Muscle of back (tissue), 13 donors: ENCODE measurements at places on chromosomes 6 and 20. TPM values are rescaled to one million over a fixed set of nuclear protein-coding genes. Genes with fewer than 3 reads are reported as not detected.

NHSL1 gene
- 22.3 TPM for polyA plus RNA-seq

ALDH8A1 gene
- 2.4 TPM for polyA plus RNA-seq

RNF182 gene
- 1.9 TPM for polyA plus RNA-seq

NHLRC1 gene
- 3.2 TPM for polyA plus RNA-seq
